MV-4-11 (cell line): ENCODE measurements at places on chromosomes 13 and 19.

GRCh38 chr19:29538146-29538545, 12.4 kb downstream of the VSTM2B start:
- DNase-seq: no peak

- DNase-seq: peak; percentile 88
These were observed 575.8 kb downstream of the DACH1 start for GRCh38 chr13:71290963-71291841.

- no peak for DNase-seq
These were observed 14.9 kb downstream of the CELF5 start for GRCh38 chr19:3239367-3239766.

DNA sequence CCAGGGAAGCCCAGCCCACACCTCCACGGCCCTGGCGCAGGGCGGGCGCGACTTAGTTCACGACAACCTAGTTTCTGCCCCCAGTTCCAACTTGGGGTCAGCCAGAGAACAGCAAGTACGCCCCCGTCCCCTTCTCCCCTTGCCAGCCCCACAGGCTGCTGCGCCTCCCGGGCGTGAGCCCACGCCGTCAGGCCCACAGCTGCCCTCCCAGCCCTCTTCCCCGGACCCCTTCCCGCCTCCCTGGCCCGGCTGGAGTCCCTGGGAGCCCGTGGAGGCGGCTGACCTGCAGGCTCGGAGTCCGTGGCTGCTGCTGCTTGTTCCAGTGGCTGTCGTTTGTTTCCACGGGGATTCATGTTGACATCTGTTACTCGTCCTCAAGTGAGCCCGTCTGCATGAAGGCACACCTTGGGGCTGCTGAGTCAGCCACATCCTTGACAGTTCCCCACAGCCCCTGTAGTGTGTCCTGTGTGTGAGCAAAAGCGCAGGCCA, 86.0 kb downstream of the ATP11A start:
- no peak for DNase-seq

- no peak for DNase-seq
These were observed 647 bp upstream of the KLF12 start for GRCh38 chr13:74134777-74135325.

DNA sequence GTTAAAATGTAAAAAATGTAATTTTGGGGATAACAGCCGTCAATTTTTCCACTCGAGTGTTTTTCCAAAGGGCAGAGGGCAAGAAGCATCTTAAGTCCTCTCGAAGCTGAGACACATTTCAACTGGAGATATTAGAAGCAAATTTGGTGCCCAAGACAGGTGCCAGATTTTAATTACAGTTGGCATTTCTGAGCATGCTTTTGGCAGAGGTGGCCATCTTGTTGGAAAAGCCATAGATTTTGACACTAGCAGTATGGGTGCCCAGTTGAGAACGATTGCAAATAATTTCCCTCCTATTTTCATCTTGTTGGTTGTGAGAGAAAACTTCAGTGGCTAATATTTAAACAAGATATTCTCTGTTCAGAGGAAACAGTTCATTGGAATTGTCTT, 146.3 kb downstream of the TM9SF2 start:
- no peak for DNase-seq

GRCh38 chr13:82702513-82702912, 1179.8 kb downstream of the SLITRK1 start:
- no peak for DNase-seq
